ENCODE measurements at places on chromosomes 7 and 10.

DNA sequence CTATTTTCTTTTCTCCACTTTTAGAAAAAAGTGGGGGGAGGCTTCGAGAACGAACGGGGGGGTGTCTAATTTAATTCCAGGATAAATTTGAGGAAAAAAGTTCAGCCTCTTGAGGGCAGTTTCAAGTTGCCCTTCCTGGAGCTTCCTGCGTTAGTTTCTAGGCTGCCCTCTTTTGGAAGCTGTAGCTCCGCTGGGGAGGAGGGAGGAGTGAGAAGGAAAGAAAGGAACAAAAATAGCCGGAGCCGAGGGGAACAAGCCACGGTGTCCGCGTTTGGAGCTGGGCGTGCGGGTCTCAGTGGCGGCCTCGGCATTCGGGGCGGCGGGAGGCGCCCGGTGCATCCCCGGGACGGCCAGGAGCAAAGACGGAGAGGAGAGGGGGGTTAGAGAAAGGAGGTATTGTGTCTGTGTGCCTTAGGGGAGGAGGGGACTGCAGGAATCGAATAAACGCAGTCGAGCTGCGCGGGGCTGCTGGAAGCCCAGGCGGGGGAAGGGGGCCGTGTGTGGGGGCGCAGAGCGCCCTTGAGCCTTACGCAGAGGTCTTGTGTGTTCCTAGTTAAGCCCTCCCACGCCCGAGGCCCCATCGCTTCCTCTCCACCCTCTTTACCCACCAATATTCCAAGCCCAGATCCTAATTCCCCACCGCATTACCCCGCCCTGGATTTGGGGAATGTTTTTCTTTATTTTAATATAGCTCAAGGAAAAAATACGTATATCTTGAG lies 2.0 kb upstream of the TNRC18 start:
- DNase-seq = no peak

DNA sequence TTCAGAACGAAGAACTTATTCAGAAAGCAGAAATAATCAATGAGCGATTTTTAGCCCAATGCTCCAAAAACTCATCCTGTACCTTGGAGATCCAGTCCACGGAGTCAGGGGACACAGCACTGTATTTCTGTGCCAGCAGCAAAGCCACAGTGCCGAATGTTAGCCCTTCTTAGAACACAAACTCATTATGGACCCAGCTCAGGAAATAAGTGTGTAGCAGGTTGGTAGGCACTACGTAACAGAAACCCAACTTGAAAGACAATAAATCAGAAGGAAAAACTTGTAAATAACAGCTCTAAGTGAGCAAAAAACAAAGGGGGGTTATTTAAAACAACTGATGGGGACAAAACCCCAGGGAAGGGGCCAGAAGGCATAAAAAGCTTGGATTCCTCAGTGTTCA lies 112.0 kb upstream of the PRSS1 start:
- no peak for DNase-seq

DNA sequence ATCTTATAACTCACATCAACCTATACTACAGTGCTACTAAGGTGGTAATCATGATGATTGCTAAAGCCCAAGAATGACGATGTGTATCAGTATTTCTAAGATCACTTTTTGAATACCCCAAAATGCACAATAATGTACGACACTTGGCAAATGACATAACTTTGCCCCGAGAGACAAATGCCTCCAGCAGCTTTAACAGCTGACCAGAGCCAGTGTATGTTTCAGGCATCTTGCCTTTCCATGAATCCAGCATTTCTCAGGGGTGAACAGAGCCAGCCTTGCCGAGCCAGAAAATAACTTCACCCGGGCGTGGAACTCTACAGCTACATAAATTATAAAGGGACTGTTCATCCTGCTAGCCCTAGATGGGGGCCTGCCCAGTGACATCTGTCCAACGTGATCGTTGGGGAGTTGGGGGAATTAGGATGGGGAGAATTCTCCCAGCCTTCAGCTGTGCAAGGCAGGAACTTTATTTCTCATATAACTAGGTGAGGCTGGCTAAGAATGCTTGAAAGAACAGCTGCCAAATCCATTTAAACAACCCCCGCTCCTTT lies 1.8 kb downstream of the IGFBP3 start:
- DNase-seq = no peak

DNA sequence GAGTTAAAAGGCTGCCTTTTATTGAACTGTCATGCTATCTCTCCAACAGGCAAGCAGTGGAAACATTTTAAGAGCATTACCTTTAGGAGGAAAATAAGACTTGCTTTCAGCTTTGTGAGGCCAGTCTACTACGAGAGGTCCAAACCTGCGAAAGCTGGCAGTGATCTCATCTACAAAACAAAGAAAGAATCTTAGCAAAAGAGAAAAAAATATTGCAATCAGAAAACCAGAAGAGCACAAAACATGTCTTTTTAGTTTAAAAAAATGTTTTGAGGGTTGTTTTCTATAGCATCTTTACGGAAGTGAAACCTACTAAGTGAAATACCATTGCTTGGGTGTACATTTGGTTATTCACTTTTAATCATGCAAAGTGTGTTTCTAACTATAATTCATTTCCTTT lies 147.9 kb downstream of the CPEB3 start:
- DNase-seq = no peak

DNA sequence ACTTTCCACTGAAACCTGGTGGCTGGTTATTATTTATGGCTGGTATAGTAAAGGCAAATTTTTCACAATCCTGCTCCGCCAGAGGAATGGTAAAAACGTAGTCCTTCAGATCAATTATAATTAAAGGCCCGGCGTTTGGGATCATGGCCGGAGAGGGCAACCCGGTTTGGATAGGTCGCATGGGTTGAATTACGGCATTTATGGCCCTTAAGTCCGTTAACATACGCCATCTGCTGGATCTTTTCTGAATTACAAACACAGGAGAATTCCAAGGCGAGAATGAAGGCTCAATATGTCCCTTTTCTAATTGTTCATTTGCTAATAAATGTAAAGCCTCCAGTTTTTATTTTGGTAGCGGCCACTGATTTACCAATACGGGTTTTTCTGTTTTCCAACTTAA lies 11.3 kb upstream of the TAS2R3 start:
- DNase-seq = no peak

- DNase-seq = no peak
Measured at GRCh38 chr7:150979713-150980390, 1.7 kb upstream of the KCNH2 start.

- no peak for DNase-seq
Measured at GRCh38 chr7:32583791-32584190, 88.5 kb downstream of the AVL9 start.

- no peak for DNase-seq
Measured at GRCh38 chr10:45282061-45282460, 33.3 kb downstream of the OR13A1 start.

- DNase-seq = no peak
Measured at GRCh38 chr7:42702647-42703046, 209.2 kb downstream of the C7orf25 start.

DNA sequence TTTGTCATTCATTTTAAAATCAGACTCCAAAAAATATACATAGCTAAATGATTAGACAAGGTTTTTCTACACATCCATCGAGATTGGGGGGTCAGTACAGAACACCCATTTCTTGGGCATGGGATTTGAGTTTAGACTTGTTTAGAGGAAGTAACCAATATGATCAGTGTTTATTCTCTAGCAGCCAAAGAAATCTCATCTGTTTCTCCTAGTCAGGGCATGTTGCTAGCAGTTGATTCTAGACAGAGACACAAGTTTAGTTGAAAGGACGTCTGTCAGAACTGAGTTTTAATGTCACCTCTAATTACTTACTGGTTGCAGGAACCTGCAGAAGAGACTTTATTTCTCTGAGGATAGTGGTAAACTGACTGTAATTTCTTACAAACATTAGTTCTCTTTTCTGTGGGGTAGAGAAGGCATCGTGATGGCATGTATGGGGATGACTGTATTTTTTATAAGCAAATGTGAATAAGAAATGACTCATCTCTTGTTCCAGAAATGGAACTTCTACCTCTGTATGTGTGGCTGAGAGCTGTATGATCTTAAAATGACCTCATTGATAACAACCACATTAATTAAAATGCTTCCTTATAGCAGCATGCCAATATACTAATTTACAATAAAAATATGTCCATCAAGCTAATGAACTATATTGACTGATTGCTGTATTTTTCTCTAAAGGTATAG lies 30.6 kb upstream of the RHOBTB1 start:
- DNase-seq = no peak

- DNase-seq = no peak
Measured at GRCh38 chr7:101546308-101546936, 82.7 kb downstream of the MYL10 start.

- no peak for DNase-seq
Measured at GRCh38 chr10:80894797-80895467, 357.2 kb downstream of the SH2D4B start.

GRCh38 chr7:107180378-107180777 lies 11.6 kb downstream of the HBP1 start:
- DNase-seq = peak; percentile 45

- no peak for DNase-seq
Measured at GRCh38 chr7:47844311-47844710, 104.0 kb downstream of the PKD1L1 start.

DNA sequence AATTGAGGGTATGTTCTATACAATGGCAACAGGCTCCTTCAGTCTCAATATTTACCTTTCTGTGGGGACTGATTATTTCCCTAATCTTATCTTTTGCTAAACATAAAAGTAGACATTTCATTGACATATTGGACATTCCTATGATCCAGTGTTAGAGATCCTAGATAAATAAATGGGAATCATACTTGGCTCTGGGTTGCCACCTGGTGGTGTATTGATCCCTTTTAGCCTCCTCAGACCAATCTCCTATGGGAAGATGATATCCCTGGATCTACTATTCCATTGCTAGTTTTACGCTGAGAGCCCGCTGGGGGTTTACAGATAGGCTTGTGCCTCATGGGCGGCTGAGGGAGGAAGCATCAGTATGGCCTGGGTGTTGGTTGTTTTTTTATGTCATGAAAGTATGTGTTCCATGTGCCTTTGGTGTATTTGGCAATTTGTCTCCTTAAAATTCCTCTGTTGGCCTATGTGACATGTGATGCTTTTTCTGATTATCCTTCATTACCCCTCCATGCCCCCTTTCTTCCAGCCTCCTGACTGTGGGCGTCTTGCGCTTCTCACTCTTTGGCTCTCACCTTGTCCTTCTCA lies 18.8 kb downstream of the CELF2 start:
- DNase-seq = no peak

- no peak for DNase-seq
Measured at GRCh38 chr10:108840944-108841343, 1082.4 kb downstream of the XPNPEP1 start.

DNA sequence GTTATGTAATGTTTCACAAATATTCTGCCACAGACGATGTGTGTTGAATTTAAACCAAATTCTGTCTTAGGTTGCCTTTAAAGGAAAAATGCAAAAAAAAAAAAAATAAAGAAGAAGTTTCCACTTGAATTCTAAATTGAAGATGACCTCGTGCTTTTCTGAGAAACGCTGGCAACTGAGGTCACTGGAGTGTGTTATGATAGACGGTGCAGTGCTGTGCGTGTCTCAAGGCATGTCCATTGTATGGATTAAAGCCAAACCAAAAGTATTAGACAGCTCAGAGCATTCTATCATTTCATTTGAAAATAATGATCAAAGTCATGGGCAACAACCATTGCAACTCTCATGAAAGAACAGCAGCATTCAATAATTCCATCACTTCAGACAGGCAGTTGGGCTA lies 483.9 kb downstream of the GRM8 start:
- no peak for DNase-seq

GRCh38 chr7:132486274-132486610 lies 90.0 kb downstream of the PLXNA4 start:
- DNase-seq = no peak

DNA sequence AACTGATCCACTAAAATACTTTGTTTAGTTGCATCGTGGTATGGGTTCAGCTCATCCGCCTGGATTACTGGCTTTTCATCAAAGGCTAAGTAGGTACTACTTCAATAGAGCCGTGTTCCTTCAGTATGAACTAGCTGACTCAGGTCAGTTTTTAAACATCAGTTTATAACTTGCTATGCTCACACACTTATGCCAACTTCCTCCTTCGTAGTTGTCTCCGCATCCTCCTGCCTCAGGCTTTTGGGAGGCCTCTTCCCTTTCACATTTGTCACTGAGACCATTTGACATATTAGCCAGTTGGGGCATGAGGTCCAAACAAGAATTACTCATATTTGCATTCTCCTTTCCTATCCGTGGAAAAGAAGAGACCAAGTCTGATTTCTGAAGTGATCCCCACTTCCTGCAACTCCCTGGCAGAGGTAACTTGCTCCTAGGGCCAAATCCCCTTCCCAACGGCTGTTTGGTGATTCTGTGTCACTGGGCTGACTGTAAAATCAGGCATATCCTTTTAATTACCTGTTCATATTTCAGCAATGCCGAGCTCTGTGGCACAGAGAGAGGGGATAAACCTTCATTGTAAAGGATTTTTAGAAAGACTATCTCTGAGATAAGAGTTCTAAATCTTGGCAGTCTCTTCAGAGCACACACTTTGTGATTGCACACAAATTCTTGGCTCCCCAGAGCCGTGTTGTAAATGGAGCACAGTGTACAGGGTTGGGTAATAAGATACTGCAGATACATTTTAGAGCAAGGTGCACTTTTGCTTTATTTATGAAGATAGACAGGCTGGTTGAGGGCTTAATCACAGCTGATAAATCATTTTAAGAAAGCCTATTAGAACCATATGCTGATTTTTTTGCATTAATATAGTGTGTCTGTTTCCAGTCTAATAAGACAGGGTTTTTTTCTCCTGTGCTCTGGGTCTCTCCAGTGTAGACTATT lies 108.0 kb downstream of the CREB5 start:
- no peak for DNase-seq

GRCh38 chr7:55594414-55594813 lies 22.1 kb upstream of the VOPP1 start:
- DNase-seq = no peak

- DNase-seq = no peak
Measured at GRCh38 chr10:125107166-125107949, 53.0 kb downstream of the CTBP2 start.

- no peak for DNase-seq
Measured at GRCh38 chr10:113882240-113882639, 27.8 kb downstream of the NHLRC2 start.

DNA sequence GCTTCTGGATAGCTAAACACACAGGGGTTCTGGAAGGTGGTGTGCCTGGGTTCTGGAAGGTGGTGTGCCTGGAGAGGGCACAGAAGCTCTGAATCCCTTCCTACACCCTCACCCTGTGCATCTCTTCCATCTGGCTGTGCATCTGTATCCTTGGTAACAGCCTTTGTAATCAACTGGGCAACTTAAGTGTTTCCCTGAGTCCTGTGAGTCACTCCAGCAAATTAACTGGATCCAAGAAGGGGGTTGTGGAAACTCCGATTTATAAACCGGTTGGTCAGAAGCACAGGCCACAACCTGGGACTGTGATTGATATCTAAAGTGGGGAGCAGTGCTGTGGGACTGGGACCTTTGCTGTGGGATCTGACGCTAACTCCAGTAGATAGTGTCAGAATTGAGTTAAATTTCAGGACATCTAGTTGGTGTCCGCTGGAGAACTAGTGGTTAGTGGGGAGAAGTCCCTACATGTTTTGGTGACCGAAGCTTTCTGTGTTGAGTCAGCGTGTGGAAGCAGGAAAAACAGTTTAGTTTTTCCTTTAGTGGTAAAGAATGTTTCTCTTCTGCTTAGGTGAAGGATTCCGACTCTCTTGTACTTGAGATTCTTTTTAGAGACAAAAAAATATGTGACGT lies 228.1 kb downstream of the BMPER start:
- DNase-seq = no peak
